ENCODE measurements at places on chromosomes 16 and 17. TPM values are rescaled to one million over a fixed set of nuclear protein-coding genes. Genes with fewer than 3 reads are reported as not detected.

DNA sequence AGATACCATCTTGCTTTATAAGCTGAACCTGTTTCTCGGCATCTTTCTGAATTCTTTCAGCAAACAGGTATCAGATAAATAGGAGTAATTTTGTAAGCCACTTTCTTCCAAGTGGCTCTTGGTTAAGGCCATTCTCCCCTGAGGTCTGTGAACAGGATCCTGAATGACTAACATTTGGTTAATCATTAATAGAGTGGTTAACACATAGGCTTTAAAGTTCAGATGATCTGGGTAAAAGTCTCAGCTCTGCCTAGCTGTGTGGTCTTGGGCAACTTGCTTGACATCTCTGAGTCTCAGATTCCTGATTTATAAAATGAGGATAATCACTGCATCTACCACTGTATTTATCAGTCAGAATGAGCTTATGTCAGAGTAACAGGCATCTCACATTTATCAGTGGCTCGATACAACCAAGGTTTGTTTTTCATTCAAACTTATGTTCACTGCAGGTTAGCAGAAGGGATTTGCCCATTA, 44.4 kb upstream of the ANKFN1 start:
- DNase-seq = no peak

- DNase-seq = peak; percentile 65
Observed at GRCh38 chr16:17063201-17064139, 407.3 kb downstream of the XYLT1 start.

GRCh38 chr17:71115669-71115972, 946.3 kb downstream of the KCNJ2 start:
- DNase-seq = no peak

DNA sequence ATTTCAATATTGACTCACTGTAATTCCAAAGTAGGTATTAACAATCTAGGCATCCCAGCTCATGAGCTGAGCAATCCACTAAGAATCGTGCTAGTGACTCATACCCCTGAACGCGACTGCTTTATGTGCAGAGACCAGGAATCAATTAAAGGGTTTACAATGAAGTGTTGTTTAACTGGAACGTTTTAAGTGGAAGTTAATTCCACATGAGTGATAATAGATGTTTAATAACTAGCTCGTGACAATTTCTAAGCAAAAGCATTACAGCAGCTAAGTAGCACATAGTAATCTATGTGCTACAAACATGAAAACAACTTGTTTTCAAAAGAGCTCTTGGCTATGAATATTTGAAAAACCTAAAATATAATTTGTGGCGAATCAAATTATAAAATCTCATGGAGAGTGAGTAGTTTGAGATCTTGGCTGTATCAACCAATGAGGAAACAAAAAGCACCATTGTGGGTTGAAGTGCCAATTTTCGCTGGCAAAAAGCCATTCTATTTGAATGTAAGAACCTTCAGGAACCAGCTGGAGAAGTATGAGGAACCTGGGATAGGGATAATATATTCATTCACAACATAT, 9.4 kb downstream of the GJC1 start:
- DNase-seq = peak; percentile 90

DNA sequence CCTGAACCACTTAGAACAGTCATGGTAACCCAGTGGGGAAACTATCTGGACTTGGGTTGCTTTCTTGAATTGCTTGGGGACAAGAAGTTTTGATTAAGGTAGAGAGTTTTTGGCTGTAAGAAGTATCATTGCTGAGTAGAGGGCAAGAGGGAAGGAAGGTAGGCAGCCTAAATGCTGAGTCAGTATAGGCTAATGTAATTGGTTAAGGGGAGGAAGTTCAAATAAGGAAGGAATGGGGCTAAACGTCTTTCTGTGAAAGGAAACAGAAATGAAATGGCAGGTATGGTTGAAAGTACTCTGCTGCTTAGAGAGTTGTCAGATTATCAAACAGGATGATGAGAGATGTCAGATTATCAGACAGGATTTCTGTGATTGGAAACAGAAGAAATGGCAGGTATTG, 20.3 kb downstream of the KPNB1 start:
- no peak for DNase-seq

DNA sequence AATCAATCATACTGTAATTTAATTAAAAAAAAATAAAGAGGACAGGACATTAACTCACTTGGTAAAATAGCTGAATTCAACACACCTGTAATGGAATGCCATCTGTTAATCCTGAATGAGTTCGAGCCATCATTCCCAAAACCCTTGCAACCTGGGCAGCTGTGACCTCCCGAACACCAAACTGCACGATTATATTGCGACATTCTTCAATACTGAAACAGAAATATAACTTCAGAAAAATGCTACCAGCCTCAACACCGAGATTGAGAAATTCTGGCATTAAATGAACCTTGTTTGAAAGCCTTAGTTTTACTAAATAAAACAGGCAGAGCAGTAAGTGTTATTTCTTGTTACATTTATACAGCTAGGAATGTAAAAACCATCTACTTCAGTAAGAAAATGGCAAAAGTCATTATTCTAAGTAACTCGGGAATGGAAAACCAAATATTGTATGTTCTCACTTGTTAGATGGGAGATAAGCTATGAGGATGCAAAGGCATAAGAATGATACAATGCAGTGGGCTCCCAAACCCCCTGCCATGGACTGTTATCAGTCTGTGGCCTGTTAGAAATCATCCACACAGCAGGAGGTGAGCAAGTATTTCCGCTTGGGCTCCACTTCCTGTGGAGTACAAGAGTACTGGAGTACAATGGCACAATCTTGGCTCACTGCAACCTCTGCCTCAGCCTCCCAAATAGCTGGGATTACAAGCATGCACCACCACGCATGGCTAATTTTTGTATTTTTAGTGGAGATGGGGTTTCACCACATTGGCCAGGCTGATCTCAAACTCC, 46.5 kb downstream of the CNOT1 start:
- DNase-seq = no peak

- peak; percentile 80 for DNase-seq
Observed at GRCh38 chr17:80850817-80851216, 140.8 kb upstream of the CHMP6 start.

DNA sequence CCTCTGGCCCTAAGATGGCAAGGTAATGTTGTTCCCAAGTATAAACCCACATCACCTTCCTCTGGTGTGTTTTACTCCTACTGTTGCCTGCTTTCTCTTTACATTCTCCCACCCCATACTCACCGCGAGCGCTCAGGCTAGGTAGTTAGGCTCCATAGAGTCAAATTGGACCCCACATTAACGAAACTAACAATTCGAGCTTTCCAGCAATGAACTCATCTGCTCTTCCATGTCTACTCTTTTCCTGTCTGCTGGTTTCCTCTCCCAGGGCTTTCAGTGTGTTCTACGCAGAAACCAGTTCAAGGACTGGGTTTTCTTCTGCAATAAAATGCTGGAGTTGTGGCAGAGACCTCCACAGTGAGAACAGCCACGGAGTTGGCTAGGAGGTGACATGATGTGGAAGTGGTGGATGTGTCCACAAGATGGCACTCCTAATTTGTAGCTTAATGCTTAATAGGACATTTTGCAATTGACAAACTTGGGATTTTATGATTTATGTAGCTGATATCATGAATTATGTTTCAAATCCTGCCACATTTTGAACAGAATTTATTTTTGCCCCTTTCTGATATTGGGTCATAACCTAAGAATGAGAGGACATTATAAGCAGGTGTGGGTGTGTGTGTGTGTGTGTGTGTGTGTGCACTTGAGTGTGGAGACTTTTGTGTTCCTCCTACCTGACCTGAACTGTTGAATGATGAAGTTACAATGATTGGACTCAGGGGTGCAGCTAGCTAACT, 2.2 kb upstream of the UQCRC2 start:
- peak; percentile 34 for DNase-seq

DNA sequence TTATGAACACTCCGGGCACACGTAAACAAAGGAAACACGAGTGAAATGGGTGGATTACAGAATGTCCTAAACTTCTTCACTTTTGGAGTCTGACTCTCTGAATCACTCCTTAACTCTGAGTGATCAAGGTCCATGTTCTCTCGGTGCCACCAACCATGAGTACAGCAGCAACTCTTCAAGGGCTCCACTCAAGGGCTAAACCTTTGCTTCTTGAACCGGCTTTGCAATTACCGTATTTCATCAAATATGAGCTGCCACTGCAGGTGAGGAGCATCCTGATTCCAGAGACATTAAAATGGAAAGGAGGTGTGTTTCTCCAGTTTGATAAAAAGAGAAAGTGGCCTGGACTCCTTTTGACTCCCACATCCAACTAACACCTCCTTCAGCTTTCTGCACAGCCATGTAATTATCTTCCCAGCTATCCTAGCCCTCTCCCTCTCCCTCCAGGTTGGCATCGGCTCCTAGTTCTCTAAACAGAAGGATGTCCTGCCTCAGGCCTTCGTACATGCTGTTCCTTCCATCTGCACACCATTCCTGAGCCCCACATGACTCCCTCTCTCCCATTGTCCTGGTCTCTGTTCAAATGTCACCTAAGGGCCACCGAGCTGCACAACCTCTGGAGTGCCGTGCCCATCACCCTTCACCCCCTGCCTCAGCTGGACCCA, 61.4 kb downstream of the ZDHHC7 start:
- no peak for DNase-seq

- peak; percentile 91 for DNase-seq
Observed at GRCh38 chr17:57107498-57108101, 22.6 kb downstream of the AKAP1 start.

DNA sequence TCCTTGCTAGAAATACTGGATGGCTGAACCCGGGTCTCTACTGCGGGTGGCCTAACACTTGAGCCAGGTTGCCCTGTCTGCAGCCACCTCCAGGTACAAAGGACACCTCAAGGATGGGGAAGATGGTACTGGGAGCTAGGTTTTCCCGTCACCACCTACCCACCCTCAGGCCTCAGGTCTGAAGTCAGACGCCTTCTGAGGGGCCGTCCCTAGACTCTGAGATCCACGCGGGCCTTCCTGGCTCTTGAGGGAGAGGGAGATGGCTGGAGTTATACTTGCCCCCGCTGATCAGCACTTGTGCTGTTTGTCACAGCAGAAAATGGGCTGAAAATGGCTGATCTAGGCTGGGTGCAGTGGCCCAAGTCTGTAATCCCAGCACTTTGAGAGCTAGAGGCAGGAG, 10.6 kb downstream of the TRPV3 start:
- DNase-seq = no peak

DNA sequence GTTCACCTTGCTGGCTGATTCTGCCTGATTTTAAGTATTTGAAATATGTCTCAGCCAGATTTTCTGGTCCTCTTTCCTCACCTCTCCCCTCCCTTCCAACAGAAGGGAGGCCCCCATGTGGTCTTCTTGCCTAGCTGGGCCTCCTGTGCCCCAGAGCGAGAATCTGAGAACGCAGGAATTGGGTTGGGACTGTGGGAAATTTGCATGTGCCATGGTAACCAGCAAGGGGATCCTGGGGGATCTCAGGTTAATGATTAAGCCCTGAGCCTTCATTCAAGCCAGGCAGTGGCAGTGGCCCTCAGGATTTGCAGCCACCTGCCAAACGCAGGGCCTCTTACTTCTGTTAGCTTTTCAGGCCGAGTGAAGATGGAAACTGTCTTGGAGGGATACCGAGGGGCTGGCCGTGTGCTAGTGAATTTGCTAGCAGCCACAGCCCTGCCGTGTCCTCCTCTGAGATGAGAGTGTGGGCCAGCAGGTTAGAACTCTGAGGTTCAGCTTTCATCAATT, 40.2 kb downstream of the KSR1 start:
- no peak for DNase-seq

GRCh38 chr16:4038448-4038847, 77.8 kb downstream of the ADCY9 start:
- no peak for DNase-seq

DNA sequence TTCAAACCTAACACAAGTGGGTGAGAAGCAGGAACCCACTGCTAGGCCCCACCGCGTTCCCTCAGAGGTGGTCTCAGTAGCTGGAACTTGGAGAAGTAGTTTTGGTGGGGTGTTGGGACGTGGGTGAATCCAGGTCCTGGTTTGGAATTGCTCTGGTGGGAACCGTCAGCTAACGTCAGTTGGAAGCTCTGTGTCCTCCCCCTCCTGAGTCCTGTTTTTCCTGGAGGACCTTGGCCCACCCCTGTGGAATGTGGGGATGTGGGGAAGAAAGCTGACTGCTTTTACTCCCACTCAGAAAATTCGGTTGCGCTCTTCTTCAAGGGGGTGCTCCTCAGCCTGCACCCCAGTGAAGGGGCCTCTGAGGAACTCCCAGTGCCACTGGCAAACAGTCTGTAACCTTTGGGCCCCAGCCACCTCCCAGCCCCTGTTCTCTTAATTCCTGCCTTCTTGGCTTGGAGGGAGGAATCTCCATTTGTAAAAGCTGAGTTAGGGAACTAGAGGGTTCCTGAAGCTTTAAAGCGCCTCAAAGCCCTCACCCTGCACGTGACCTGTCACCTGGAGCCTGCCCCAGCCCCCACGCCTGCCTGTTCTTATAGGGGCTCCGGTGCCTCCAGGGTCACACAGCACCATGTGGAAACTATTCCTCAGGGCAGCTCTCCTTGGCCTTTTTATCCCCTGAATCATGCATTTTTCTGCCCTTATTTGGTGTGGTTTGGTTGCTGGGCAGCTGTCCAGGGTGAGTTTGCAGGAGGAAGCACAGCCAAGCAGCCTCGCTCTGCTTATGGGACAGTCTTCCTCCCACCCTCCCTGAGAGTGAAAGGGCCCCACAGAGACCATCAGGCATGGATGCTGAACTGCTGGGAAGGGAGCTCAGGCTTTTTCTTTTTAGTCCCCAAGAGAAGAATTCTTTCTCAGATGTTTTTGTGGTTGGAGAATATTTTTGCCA, 16.2 kb upstream of the NAGLU start:
- peak; percentile 89 for DNase-seq

- DNase-seq = no peak
Observed at GRCh38 chr16:56364865-56365264, 60.5 kb downstream of the AMFR start.

DNA sequence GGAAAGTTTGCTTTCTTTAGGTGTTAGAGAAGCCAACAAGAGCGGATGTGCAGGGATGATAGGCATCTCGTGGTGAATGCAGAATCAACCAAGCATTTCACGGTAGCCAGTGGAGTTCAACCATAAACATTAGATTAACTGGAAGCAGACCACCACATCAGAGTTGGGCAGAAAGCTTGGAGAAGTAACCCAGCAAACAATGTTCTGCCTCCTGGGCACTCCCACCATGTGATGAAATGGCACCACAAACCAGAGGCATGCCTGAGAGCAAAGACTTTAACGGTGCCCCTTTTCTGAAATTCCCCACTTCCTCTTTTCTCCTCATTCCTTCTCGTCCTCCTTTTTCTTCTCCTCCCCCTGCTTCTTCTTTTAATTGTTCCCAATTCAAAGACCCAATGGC, 193.5 kb upstream of the ANKFN1 start:
- no peak for DNase-seq

SRL gene
- total RNA-seq = not detected

GPR139 gene
- total RNA-seq = not detected

KCNJ16 gene
- not detected for total RNA-seq

HLF gene
- 0.04 TPM for total RNA-seq

VEZF1 gene
- 40.2 TPM for total RNA-seq

KRT13 gene
- total RNA-seq = 0.61 TPM

HAGHL gene
- total RNA-seq = 18.4 TPM

SLC16A3 gene
- 44.3 TPM for total RNA-seq

COQ9 gene
- 40.1 TPM for total RNA-seq

ABCC12 gene
- not detected for total RNA-seq

KRT40 gene
- total RNA-seq = not detected

GAS2L2 gene
- not detected for total RNA-seq

FBRS gene
- 23.0 TPM for total RNA-seq

All from foreskin keratinocyte (primary cell).